Foreskin fibroblast (primary cell): ENCODE measurements at places on chromosomes 3 and 15.

- DNase-seq: no peak
Measured at GRCh38 chr3:23629181-23629894, 176.4 kb upstream of the UBE2E1 start.

DNA sequence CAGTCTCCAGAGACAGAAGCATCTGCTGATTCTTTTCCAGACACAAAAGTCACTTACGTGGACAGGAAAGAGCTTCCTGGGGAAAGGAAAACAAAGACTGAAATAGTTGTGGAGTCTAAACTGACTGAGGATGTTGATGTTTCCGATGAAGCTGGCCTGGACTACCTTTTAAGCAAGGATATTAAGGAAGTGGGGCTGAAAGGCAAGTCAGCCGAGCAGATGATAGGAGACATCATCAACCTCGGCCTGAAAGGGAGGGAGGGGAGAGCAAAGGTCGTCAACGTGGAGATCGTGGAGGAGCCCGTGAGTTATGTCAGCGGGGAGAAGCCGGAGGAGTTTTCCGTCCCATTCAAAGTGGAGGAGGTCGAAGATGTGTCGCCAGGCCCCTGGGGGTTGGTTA lies 25.4 kb downstream of the SYNM start:
- DNase-seq: no peak

DNA sequence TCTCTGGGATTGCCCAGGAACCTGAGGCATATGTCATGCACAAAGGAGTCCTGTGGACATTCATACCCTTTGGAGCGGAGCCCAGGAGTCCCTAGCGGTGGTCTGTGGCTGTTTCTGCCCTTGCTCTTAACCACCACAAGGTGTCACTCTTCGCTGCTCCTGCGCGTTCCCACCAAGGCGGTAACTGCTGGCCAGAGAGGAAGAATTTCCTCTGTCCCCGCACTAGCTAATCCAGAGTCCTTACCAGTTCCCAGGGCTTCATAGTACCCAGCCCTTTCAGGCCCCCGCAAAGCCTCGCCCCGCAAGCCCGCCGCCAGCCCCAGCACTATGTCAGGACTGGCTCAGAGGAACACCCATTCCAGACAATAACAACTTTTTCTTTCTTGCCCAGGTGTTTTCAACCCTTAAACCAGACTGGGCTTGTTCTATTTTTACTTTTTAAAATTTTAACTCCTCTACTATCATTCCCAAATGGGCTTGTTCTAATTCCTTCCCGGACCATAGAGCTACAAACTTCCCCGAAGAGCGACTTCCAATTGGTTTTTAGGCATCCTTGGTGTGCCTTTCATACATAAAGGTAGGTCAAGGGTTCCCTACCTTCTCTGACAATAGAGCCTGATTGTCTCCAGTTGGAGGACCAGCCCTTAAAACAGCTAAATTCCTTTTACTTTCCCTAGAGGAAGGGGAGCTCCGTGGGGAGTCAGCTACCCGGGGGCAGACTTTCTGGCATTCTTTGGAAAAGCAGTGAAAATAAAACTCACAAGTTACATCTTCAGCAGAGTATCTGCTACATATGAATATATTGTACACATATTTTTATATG lies 31.8 kb upstream of the ZNF774 start:
- DNase-seq: peak; percentile 85

DNA sequence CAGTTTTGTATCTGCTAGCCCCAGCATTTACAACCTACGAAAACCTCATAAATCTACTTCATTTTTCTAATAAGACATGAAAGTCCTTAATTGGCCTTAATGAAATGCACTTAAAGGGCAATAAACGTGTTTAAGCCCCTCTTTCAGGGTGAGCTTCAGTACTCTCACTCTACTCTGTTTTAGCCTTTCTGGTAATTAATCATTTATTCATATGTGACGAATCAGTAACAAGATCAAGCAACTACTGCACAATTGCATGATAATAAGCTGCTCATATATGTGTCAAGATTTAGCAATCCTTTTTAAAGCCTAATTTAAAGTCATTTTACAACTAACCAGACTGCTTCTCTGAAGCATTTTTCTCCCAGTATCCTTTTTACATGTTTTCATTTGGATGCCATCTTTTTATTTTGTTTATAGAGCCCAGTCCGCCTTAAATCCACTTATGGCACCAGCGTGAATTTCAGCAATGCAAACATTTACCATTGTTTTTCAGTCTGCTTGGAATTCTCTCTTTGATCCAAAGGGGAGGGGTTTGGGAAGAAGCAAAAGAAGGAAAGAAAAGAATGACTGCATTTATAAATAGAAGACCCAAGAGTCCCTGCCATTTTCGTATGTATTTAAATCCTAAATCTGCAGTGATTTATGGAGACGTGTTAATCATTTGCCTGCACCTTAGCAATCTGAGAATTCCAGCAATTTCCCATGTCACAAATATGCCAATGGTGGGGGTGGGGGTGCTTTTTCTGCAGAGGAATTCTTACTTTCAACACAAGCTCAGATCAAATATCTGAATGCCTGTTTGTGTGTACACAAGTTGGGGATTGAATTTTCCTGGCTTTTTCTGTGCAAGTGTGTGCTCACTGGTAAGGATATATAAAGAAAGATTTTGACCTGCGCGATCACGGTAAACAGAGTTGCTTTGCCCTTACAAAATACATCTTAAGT lies 230.8 kb upstream of the TBC1D5 start:
- DNase-seq: no peak

- no peak for DNase-seq
Measured at GRCh38 chr15:65856821-65857455, 12.4 kb upstream of the RAB11A start.

GRCh38 chr3:104360038-104360437 lies 1006.7 kb upstream of the ALCAM start:
- no peak for DNase-seq
